ENCODE measurements at places on chromosomes 2 and 18.

DNA sequence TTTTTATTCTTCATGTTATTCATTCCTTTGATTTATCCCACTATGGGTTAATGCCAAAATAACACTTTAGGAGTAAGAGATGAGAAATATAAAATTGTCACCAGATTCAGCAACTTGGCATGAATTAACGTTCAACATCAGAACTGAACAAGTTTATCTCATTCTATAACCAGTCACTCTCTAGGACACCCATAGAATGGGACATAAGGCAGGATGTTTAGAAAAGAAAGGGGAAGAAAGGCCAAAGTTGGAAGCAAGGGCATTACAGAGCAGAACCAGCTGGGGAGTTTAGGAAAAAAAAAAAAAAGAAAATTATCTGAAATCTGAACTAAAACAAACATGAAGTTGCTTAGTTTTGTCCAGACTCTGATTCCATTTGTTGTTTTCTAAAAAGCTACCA is 211.0 kb downstream of the PMAIP1 start:
- DNase-seq: no peak
- no peaks in the 10 kb centered on the region for H3K27me3 ChIP-seq
- no peak overlapping the region for H3K27ac ChIP-seq
- H3K4me1 ChIP-seq: no peaks in the 10 kb centered on the region

DNA sequence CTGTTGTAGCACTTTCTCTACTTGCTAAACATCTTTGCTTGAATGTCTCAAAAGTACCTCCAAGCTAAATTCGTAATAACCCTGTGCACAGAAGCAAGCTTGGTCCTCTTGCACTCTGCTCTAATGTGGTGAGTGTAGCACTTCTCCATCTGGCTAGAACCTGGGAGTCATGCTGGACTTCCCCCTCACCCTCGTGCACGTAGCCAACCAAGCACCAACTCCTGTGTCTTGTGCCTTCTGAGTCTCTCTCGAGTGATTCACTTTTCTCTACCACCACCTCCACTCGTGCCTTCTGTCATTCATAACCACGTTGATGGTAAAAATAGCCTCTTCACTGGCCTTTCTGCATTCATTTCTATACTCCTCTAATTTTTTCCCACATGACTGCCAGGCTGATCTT is 91.9 kb upstream of the KCNE4 start:
- no peak overlapping the region for H3K27ac ChIP-seq
- DNase-seq: no peak
- H3K27me3 ChIP-seq: peaks cover 5% of the 10 kb centered on the region
- H3K36me3 ChIP-seq: no peaks in the 10 kb centered on the region
- no peak overlapping the region for H3K4me3 ChIP-seq
- no peaks in the 10 kb centered on the region for H3K4me1 ChIP-seq

- no peak overlapping the region for H3K4me3 ChIP-seq
- no peak for DNase-seq
- peaks cover 8% of the 10 kb centered on the region for H3K4me1 ChIP-seq
- H3K27me3 ChIP-seq: no peaks in the 10 kb centered on the region
- H3K36me3 ChIP-seq: peaks cover 42% of the 10 kb centered on the region
Observed at GRCh38 chr18:74518456-74519295, 15.6 kb upstream of the CNDP1 start.

GRCh38 chr2:214747992-214748391 is 61.5 kb downstream of the BARD1 start:
- H3K27me3 ChIP-seq: no peaks in the 10 kb centered on the region
- H3K27ac ChIP-seq: no peak overlapping the region
- H3K4me3 ChIP-seq: no peak overlapping the region

- no peak overlapping the region for H3K27ac ChIP-seq
- no peaks in the 10 kb centered on the region for H3K27me3 ChIP-seq
- H3K36me3 ChIP-seq: peaks cover 76% of the 10 kb centered on the region
- no peak for DNase-seq
- H3K4me3 ChIP-seq: no peak overlapping the region
Observed at GRCh38 chr2:224772494-224772893, 56.3 kb upstream of the CCDC195 start.

GRCh38 chr18:35620765-35621164 is 39.2 kb downstream of the GALNT1 start:
- H3K4me1 ChIP-seq: peaks cover 36% of the 10 kb centered on the region
- no peak overlapping the region for H3K4me3 ChIP-seq
- H3K36me3 ChIP-seq: peaks cover 2% of the 10 kb centered on the region
- DNase-seq: no peak
- H3K27me3 ChIP-seq: no peaks in the 10 kb centered on the region
- no peak overlapping the region for H3K27ac ChIP-seq

DNA sequence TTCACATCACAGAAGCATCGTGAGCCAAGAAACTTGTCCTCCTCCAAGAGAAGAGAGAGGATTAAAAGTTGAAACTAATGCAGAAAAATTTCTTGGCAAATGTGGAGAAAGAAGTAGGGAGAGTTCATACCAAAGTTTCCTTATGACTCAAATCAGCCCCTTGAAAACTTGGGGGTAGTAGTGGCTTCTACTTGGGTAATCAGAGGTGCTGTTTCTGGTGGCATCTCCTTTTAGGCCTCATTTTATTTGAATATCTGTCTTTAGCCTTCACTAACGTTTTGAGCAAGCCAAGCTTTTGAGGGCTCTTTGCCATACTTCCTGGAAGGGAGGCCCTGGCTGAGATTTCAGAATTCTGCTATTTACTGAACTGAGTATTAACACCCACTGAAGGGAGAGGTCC is 515.3 kb upstream of the MEX3C start:
- no peak overlapping the region for H3K4me3 ChIP-seq
- H3K27me3 ChIP-seq: no peaks in the 10 kb centered on the region
- H3K4me1 ChIP-seq: no peaks in the 10 kb centered on the region
- no peak for DNase-seq

DNA sequence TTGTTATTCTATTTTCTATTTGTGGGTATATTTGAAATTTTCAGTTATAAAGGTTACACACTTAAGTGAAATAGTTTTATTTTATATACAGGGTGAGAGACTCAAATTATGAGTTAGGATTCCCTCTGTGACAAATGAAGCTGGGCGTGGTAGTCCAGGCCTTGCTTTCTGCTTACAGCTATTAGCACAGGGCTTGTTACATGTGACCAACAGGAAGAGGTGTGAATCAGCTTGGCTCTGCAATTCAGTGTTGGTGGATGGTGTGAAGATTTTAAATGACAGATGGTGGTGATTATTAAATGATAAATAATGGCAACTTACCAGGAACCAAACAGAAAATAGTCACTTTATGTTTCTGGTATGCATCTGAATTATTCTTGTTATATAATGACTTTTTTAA is 64.4 kb upstream of the NOSTRIN start:
- H3K36me3 ChIP-seq: peaks cover 4% of the 10 kb centered on the region
- no peaks in the 10 kb centered on the region for H3K27me3 ChIP-seq
- no peak overlapping the region for H3K27ac ChIP-seq
- no peaks in the 10 kb centered on the region for H3K4me1 ChIP-seq
- H3K4me3 ChIP-seq: no peak overlapping the region

DNA sequence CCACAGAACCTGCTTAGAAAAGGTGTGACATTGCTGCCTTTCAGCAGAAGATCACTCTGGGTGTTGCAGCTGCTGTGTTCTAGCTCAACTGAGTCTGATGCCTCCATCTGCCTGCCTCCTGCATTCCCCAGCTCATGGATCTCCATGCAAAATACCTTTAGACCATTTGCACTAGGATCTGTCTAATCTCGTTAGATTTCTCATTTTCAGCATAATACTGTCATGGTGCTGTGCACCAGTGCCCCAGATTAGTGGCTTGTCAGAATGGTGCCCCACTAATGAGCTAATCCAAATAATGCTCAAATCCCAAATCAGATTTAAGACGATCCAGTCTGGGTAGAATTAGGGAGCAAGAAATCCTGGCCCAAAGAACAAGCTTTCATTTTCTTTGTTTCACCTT is 284.4 kb upstream of the PARD3B start:
- no peak overlapping the region for H3K4me3 ChIP-seq
- no peaks in the 10 kb centered on the region for H3K36me3 ChIP-seq
- no peaks in the 10 kb centered on the region for H3K4me1 ChIP-seq
- no peak for DNase-seq
- H3K27ac ChIP-seq: no peak overlapping the region
- peaks cover 39% of the 10 kb centered on the region for H3K27me3 ChIP-seq

DNA sequence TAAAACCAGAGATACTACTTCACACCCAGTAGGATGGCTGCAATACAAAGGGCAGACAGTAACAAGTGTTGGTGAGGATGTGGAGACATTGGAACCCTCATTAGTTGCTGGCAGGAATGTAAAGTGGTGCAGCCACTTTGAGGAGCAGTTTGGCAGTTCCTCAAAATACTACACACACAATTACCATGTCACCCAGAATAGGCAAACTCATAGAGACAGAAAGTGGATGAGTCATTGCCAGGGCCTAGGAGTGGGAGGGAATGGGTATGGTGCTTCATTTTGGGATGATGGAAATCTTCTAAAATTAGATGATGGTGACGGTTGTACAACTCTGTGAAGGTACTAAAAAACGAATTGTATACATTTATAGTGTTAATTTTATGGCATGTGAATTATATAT is 54.8 kb downstream of the ATP9B start:
- H3K4me3 ChIP-seq: no peak overlapping the region
- no peak overlapping the region for H3K27ac ChIP-seq
- H3K4me1 ChIP-seq: peaks cover 8% of the 10 kb centered on the region
- H3K36me3 ChIP-seq: peaks cover 13% of the 10 kb centered on the region
- no peak for DNase-seq

GRCh38 chr2:45852450-45853150 is 201.1 kb downstream of the PRKCE start:
- peaks cover 35% of the 10 kb centered on the region for H3K4me1 ChIP-seq
- peaks cover 17% of the 10 kb centered on the region for H3K36me3 ChIP-seq
- H3K4me3 ChIP-seq: no peak overlapping the region
- peaks cover 1% of the 10 kb centered on the region for H3K27me3 ChIP-seq
- no peak overlapping the region for H3K27ac ChIP-seq

DNA sequence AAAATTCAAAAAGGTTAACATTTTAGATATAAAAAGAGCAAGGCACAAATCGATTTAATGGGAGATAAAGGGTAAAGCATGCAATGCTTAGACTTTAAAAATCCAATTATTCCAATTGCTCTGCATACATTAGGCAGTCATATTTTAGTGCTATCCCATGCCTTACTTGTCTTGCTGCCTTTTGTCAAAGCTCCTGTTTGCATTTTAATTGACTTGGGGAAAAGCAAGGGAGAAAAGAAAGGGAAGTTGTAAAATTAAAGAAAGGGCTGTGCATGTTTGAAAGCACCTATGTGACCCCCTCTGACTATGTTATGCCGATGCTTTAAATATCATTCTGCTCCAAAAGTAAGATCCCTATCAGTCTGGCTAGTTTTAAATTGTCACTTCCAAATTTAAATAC is 193.7 kb upstream of the VWC2L start:
- H3K27me3 ChIP-seq: peaks cover 1% of the 10 kb centered on the region
- no peak overlapping the region for H3K4me3 ChIP-seq
- no peaks in the 10 kb centered on the region for H3K4me1 ChIP-seq
